ENCODE measurements at places on chromosomes 6 and 20.

DNA sequence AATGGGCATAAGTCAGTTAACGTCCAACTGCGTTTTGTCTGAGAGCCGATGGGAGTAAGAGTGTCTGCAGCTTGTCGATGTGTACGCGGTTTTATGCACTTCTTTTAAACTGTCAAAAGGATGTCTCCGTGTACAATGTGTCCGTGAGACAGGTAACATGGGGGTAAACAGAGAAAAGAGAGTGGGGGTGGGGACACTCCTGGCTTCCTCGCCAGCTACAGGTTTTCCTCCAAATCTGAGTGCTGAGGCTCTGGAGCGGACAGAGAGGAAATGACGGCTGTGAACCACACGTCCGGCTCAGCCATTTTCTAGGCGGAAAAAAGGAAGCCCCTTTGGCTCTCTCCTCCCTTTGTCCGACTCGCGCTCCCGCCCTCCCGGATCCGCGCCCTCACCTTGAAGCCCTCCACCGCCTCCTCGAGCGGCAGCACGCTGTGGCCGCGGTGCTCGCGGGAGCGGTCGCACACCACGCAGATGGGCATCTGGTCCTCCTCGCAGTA, 916 bp downstream of the TRIM27 start:
- DNase-seq: peak; percentile 23

- DNase-seq: no peak
These were observed 209.0 kb downstream of the THBS2 start for GRCh38 chr6:169044381-169045230.

GRCh38 chr20:3339571-3339970, 67.9 kb downstream of the DNAAF9 start:
- no peak for DNase-seq

DNA sequence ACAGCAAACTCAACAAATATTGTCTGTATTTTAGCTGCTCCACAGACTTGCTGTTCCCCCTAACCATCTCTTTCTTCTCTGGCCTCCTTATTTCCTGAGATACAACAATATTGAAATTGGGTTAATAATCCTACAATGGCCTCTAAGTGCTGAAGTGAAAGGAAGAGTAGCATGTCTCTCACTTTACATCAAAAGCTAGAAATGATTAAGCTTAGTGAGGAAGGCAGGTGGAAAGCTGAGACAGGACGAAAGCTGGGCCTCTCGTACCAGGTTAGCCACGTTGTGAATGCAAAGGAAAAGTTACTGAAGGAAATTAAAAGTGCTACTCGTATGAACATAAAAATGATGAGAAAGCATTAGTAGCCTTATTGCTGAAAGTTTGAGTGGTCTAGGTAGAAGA, 63.8 kb downstream of the ELOVL5 start:
- DNase-seq: no peak

- DNase-seq: no peak
These were observed 16.5 kb upstream of the CPNE5 start for GRCh38 chr6:36855750-36856149.

DNA sequence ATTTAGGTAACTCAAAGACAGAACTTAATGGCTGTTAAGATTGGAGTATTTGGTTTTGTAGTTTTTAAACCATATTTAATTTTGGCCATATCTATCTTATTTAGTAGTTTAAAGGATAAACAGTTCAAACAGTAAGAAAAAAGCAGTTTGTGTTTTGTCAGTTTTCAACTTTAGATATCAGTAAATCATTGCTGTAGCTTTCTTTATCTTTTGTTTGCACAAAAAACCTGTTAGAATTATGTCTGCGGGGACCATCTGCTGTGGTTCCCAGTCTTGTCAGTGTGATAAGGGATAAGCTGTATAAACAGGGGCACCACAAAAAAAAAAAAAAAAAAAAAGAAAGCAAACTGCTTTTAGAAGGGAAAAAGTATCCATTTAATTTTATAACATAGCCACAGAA, 40.9 kb downstream of the CDKAL1 start:
- no peak for DNase-seq

GRCh38 chr6:2432292-2432691, 186.9 kb upstream of the GMDS start:
- DNase-seq: no peak

- DNase-seq: no peak
These were observed 11.0 kb upstream of the FOXO3 start for GRCh38 chr6:108549741-108550140.

Measured in CD4-positive, alpha-beta T cell treated with Interleukin-6 at 100 ng/mL for 8 hours (primary cell).